ENCODE measurements at places on chromosomes 1 and 21. TPM values are rescaled to one million over a fixed set of nuclear protein-coding genes. Genes with fewer than 3 reads are reported as not detected.

- no peak for DNase-seq
Measured at GRCh38 chr1:41907446-41907845, 11.3 kb downstream of the HIVEP3 start.

WNT3A gene
- total RNA-seq, result not detected

DNA sequence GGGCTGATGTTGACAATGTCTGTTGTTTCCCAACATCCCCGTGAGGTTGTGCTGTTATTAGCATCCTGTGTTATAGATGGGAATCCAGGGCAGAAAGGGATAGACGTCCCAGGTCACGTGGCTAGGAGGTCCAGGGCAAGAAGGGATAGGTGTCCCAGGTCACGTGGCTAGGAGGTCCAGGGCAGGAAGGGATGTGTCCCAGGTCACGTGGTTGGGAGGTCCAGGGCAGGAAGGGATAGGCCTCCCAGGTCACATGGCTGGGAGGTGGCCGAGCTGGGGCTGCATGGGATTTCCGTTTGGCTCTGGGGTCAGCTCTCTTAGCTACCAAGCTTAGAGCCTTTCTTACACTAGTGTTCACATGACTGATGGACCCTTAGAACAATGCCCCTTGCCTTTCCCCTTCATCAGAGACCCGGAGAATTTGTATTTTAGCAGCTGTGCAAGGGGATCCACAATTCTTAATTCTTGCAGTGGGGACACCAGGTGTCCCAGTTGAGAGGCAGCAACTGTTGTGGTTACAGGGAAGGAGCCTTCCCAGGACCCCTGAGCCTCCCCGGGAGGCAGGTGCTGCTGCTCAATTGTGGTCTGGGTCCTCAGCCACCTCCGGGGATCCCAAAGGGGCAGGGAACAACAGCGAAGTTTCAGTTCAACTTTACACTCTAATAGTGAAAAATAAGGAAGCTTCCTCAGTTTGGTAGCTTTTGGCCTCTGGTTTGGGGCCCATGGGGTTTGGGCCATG, 69.2 kb downstream of the UMODL1 start:
- no peak for DNase-seq

INSRR gene
- 0.72 TPM for total RNA-seq

DNA sequence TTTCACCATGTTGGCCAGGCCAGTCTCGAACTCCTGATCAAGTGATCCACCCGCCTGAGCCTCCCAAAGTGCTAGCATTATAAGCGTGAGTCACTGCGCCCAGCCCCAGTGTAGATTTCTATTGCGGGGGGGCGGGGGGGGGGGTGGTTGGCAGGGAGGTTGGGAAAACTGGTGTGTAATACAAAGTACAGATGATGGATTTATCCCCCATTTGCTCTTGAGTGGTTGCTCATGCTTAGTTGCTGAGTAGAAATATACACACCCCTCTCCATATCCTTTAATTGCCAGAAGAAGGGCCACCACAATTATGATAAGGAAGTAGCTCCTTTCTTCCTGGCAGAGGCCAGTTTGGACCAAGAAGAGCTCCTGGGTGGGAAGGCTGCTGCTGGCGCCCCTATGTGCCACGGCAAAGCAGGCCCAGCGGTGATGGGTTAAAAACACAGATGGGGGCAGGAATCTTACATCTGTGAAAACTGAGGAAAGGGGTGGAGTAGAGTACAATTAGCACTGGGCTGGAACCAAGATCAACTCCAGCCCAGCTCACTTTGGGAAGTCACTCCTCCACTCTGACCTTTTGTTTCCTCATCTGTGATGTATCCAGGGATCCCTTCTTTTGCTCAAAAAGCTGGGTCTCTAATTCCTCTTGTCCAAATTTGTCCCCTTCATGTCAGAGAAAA, 55.2 kb downstream of the MRPL37 start:
- no peak for DNase-seq

- DNase-seq, result no peak
Measured at GRCh38 chr1:36223381-36223995, 755 bp upstream of the THRAP3 start.

GRCh38 chr1:54403405-54403804, 2.8 kb downstream of the SSBP3 start:
- no peak for DNase-seq

DNA sequence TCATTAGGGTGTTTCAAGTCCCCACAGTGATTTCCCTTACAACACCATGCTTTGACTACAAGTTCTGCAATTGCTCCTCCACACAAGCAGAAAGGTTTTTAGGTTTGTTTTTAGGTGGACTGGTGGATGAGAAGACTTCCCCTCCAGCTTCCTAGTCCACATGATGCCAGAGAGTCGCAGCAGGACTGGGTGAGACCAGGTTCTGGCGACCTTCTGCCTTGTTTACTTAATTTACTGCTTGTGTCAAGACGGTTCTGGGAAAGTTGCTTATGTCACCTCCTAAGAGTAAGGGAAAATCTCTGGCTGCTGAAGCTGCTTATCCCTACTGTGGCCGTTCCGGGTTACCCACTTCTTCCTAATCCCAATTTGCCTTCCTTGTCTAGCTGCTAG, 76.4 kb downstream of the GLUL start:
- DNase-seq, result no peak

DNA sequence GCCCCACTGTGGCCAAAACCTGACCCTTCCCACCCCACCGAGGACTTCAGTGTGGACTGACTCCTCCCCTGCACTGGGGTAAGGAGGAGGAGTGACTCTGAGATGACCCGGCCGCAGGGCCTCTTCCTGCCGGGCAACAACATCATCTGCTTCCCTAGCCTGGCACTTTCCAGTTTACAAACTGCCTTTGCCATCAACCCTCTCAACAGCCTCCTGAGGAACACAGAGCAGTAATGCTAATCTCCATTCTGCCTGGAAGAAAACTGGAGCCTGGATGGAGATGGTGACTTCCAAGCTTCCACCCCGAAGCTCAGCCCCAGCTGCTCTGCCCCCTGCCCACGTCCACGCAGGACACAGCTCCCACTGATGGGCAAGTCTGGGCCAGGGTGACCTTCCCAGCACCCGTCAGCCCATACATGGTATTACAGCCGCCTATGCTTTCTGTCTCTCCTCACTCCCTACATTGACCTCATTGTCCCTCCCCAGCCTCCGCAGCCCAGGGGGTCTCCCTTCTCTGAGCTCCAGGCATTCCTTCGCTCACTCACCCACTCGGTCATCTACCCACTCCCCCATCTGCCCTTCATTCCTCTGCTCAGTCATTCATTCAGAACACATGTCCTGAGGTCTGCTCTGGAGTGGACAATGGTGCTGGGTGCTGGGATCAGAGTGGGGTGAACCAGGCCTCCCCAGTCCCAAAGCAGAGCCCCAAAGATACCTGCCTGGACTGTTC, 34.2 kb downstream of the RAP1GAP start:
- no peak for DNase-seq

PGBD5 gene
- 16.1 TPM for total RNA-seq

- DNase-seq, result peak; percentile 58
Measured at GRCh38 chr1:202135221-202135721, 9.3 kb downstream of the ARL8A start.

FCRL5 gene
- total RNA-seq, result 0.17 TPM

- no peak for DNase-seq
Measured at GRCh38 chr1:227749225-227749624, 14.0 kb downstream of the SNAP47 start.

GRCh38 chr21:33380483-33380998, 22.7 kb upstream of the IFNGR2 start:
- peak; percentile 92 for DNase-seq

RPS27 gene
- total RNA-seq, result 917 TPM

DOP1B gene
- 15.8 TPM for total RNA-seq

DNA sequence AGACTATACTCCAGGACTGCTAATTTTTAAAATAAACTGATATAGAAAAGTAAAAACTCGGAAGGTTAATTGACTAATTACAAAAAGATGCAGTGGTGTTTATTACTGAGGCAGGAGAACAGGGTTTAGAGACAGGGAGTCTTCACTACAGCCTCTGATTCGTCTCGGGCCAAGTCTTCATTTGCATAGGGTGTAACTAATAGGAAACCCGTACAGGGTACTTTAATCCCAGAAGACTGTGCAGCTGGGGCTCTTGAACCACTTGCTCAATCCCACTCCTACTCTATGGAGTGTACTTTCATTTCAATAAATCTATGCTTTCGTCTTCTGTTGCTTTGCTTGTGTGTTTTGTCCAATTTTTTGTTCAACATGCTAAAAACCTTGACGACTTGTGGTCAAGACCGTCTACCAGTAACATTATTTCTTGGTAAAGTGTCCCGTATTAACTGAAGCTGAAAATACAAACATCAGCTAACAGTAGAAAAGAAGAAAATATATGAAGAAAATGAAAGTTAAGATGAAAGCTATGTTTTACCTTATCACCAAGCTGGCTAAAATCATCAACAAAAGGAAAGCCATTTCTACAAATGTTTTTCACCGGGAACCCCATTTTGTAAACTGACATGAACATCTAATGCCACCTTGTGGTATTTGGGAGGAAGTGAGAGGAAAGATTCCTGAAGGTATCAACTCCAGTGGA, 8.0 kb downstream of the SDHB start:
- no peak for DNase-seq

ENAH gene
- 90.1 TPM for total RNA-seq

- DNase-seq, result no peak
Measured at GRCh38 chr1:19438516-19439195, 46.7 kb downstream of the CAPZB start.

RAVER2 gene
- 32.6 TPM for total RNA-seq

DNA sequence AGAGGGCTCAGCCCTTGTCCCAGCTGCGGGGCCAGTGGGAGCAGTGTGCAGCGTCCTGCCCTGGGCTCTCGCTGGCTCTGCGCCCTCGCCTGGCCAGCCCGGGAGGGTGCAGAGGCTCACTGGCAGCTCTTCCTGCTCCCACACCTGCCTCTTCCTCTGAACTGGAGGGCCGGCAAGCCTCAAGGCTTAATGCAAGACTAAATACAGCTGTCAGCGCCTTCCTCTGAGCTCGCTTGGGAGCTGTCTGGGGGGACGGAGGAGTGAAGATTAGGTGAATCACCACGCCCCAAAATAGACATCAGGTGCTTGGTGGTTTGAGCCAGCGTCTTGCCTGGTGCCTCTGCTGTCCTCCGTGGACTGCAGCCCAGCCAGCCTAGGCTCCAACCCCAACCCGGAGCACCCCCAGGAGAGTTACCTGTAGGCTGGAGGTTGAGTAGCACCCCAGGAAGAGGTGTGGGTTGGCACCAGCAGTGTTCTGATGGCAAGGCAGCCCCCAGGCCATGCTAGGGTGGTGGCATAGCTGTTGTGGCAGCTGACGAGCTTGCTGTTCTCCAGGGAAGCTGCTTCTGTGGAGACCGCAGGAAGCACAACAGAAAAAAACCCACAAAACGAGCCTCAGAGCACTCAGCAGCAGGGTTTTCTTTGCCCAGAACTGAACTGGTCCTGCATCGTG, 36.9 kb downstream of the UMODL1 start:
- peak; percentile 78 for DNase-seq

HAO2 gene
- total RNA-seq, result not detected

DNA sequence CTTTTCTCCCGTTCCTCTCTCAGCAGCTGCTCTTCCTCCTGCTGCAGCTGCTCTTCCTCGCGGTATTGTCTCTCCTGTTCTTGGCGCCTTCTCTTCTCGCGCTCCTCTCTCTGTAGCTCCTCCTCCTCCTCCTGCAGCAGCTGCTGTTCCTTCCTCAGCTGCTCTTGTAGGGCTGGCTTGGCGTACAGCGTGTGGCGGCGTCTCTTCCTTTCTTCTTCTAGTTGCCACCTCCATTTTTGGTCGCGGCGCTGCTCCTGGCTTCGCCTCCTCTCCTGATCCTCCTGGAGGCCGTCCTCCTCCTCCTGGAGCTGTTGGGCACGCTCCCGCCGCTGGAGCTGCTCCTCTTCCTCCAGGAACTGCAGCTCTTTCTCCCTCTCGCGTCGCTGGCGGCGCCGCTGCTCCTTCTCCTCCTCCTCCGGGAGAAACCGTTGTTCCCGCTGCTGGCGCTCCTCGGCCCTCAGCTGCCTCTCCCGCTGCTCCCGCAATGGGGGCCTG, 4.8 kb downstream of the TCHH start:
- DNase-seq, result peak; percentile 34

- DNase-seq, result no peak
Measured at GRCh38 chr1:93607814-93608186, 73.8 kb downstream of the BCAR3 start.

GRCh38 chr1:245389873-245390272, 235.1 kb downstream of the KIF26B start:
- no peak for DNase-seq

DNA sequence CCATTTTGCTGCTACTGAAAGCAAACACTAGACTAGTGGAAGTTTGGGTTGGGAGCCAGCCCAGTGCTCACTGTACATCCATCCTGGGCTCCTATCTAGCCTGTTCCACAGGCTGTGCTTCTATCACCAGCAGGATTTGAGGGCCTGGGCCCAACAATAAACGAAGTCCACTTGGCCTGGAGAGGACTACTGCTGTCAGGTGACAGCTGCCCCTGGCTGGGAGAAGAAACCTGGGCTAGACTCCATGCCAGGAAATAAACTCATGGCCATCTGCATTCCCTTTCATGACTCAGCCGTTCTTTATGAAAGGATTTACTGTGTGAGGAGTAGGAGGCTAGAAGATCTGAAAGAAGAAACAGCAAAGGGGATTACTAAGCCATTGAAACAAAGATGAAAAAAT, 35.5 kb downstream of the COLGALT2 start:
- peak; percentile 35 for DNase-seq

EPHA10 gene
- total RNA-seq, result 0.10 TPM

DNA sequence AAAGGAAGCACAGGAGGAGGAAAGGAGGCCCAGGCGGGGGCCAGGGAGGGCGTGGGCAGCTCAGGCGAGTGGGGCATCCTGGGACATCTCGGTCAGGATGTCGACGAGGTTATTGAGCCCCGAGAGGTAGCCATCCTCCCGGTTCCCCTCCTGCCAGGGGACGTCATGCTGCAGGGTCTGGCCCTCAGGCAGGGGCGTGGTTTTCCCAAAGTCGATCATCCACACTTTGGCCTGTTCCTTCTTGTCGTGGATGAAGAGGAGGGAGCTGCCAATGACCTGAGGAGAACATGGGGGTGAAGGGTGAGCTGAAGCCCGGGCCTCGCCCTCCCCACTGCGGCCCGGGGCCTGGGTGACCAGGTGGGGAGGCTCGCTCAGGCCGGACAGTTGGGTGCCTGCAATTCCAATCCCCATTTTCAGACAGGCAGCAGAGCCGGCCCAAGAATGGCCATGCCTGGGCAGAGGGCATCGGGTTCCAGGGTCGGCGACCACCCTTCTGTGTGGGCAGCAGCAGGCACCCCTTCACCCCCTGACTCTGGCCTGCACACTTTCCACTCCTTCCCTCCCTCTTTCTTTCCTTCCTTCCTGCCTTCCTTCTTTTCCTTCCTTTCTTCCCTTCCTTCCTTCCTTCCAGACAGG, 86.2 kb downstream of the STUM start:
- DNase-seq, result peak; percentile 24

Data from left ventricle myocardium superior (tissue), 1 donor.